ENCODE measurements at places on chromosomes 2 and 18.
A peak's percentile ranks its signal among the peaks of the same experiment; 100 is the strongest.

DNA sequence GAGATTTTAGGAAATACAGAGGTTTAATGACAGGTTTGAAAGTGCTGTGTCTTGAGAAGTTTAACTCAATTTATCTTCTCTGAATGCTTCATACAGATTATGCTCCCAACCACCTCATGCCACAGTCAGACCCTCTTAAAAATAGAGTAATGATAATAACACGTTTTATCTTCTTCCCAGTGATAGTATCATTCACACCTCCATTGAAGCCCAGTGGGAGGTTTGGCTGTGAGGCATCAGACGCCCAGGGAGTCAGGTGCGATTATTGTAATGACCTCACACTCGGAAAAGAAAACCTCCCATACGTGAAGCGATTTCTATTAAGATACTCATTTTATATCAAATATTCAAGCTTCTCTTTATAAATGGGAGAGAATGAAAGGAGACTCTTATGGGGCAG lies 366.3 kb downstream of the SETBP1 start:
- DNase-seq = no peak

GRCh38 chr2:67840460-67841068 lies 222.2 kb downstream of the C1D start:
- peak; percentile 23 for DNase-seq

DNA sequence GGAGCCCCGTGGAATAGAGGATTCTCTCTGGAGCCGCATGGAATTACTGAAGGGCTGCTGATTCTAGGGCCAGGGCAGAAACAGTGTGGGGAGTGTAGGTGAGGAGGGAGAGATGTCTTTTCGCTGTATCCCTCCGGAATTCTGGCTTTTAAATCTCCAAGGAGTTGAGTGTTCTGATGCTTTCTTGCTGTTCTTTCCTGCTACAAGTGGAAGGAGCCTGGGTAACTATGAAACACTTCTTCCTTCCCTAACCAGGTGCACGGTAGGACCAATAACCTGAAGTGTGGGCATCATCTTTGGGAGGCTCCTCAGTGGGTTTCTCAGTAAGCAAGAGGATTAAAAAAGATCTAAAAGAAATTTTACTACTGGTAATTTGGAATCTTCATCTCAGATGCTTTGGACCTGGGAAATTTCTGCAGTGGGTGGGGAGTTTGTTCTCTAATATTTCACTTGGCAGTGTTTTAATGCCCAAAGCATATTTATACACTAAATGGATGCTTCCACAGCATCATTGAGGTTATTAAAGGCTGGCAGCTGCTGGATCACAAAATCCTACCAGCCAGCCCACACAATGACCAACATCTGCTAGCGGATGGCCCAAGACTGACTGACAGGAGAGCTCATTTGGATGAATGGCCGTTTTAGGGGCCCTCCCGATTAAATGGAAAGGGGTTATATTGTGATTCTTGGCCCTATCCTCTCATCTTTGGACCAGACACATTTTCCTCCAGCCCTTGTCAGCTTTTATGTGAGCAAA lies 2.1 kb downstream of the EML6 start:
- no peak for DNase-seq

DNA sequence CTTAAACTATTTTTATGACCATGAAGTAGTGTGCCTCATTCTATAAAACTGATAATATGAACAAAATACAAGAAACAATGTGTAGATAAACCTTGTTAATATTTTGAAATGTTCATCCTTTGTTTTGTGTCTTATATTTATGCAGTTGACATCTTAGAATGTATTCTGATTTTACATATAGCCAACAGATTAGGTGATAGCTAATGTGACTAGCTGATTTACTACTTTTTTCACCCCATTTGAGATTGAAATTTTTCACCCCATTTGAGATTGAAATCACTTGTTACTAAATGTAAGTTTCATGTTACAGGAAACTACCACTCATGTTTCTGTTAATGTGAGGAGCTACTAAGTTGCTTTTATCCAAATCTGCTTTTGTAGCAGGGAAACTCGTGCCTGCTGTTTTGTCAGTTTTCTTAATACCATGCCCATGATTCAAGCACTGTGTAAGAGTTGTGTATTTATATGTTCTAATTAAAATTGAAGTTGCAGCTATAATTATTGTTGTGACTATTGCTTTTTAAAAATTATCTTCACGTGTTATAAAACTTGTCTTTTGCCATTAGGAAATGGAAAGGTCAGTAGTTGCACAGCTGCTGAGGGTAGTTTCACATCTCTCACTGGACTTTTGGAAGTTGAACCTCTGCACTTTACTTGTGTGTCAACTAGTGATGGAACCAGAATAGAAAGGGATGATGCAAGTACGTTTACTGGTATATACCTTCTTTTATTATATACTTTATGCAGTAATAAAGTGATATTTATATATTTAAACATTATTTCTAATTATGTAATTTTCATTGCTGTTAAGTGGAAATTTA lies 96.6 kb downstream of the BIRC6 start:
- DNase-seq = no peak

DNA sequence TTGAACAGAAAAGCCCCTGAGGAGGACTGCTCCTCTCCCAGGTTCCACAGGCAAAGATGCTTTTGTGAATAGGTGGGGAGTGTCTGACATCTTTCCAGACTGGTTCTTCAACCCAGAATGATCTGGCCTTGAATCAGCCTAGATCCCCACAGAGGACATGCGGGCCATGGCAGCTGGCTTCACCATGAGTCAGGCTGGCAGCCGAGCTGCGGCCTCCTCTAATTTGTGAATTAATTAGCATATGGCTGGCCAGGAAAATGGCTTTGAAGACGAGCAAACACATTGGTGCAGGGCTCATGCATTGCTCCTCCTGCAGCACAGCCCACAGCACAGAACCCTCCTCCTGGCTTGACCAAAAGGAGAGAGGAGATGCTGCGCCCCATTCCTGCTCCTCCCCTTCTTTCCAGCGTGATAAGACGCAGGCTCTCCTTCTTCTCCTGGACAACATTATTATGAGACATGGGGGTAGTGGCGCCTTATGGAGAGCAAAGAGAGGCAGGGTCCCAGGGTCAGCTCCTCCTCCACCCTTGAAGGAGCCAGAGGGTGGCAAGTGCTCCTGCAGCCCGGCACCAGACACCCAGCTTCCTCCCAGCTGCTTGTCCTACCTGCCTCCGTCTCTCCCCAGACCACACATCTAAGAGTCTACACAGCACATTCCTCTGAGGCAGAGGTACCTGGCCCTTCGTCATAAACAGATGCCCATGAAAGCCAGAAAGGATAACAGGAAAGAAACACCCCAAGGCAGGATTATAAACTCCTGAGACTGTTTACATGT lies 66.7 kb downstream of the EDAR start:
- no peak for DNase-seq

- no peak for DNase-seq
These were observed 89.6 kb downstream of the ACAA2 start for GRCh38 chr18:49723648-49724180.

- DNase-seq = no peak
These were observed 141.8 kb upstream of the ALKAL2 start for GRCh38 chr2:429575-430254.

GRCh38 chr2:145638675-145639074 lies 1118.8 kb upstream of the ZEB2 start:
- no peak for DNase-seq

- no peak for DNase-seq
These were observed 75.4 kb downstream of the CD8B2 start for GRCh38 chr2:106562268-106563186.

GRCh38 chr18:36017232-36017631 lies 44.8 kb downstream of the RMP24 start:
- no peak for DNase-seq

DNA sequence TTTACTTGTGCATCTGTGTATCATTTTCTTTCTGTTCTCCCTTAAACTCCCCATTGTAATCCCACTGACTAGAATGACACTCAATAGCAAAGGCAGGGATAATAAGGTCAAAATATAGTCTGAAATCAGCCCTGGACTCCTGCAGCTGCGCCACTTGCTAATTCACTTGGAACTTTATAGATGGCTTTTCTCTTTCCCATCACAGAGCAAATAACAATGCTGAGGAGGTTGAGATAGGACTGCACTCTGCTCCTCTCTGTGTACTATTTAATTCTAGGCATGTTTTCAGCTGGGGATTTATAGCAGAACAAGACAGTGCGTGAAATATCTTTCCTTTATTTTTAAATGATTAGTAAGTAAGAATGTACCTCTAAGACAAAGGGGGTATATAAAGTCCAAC lies 324.2 kb downstream of the LNPK start:
- DNase-seq = no peak

DNA sequence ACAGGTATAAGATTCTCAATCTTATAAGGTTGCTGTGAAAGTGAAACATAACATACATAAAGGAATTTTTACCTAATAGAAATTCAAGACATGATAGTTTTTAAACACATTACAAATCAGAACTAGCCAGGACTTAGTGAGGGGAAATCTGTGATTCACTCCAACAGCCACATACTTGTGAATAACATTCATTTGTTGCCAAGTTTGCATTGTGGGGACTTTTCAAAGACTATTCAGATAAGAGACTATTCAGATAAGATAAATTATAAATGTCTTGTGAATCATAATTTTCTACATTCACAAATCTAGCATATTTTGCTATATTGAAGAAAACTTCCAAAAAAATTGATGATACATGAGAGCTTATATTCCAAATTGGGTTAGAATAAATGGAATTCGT lies 345.3 kb upstream of the CDH20 start:
- no peak for DNase-seq

DNA sequence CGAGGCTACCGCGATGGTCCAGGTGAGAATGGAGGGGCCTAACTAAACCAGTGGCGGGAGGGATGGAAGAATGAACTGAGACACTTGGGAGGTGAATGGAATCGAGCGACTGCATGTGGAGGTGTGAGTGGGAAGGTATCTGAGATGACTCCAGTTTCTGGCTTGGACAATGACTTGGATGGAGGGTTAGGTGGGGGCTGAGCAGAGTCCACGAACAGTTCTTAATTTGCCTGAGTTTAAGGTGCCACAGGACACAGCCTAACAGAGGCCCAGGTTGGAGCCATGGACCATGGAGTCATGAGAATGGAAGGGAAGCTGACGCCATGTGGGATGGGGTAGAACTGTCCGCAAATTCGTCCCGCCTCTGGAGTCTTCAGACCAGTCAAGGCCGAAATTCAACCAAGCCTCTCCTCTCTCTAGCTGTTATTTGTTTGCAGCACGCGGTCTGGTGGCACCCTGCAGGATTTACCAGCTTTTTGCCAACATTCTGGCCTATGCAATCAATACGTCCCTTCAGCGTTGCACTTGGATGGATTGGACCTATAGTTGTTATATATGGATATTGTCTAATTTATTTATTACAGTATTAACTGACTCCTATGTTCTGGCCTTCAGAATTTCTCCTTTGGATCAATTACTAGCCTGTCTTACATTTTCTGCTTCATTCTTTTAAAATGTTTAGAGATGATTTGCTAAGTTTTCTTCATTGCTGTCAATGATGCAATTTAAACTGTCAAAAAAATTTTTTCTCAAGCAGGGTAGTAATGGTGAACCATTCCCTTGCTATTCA lies 940 bp upstream of the BOLA3 start:
- no peak for DNase-seq

DNA sequence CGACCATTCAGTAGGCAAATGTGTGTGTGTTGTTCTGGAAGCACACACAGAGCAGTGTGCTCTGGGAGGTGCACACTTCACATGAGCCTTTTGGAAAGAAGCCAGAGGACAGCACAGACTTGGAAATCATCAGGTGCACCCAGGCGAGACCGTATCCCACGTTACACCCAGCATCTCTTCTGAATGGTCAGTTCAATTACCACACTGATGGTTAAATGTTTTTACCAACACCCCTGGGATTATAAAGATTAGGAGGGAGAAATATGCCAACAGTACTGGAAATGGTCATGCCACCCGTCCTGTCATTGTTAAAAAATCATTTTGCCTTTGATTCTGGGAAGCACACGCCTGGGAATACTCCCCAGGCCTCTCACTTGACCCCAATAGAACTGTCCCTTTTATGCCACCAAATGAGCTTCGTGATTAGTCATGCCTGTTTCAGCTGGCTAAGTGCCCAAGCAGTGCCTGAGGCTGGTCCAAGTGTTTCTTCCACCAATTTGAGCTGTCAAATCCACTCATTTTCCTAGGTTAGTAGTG lies 183.7 kb downstream of the NRP2 start:
- DNase-seq = peak; percentile 88

DNA sequence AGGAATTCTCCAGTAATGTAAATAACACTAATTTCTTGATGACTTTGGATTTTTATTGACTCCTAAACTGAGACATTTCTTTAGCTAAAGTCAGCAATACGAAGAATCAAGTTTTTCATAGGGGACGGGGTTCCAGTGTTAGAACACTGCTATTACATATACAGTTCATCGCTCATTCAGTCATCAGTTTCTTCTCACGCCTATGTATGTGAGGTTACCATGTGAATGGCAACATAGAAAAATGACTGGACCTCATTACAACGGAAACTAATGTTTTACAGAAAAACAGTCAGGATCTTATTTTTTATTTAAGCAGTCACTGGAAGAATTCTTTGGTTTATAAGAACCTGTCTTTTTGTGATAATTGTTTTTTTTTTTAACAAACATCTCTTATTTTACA lies 56.4 kb downstream of the THADA start:
- DNase-seq = no peak

GRCh38 chr2:112262876-112263275 lies 8.0 kb upstream of the ZC3H8 start:
- DNase-seq = no peak

DNA sequence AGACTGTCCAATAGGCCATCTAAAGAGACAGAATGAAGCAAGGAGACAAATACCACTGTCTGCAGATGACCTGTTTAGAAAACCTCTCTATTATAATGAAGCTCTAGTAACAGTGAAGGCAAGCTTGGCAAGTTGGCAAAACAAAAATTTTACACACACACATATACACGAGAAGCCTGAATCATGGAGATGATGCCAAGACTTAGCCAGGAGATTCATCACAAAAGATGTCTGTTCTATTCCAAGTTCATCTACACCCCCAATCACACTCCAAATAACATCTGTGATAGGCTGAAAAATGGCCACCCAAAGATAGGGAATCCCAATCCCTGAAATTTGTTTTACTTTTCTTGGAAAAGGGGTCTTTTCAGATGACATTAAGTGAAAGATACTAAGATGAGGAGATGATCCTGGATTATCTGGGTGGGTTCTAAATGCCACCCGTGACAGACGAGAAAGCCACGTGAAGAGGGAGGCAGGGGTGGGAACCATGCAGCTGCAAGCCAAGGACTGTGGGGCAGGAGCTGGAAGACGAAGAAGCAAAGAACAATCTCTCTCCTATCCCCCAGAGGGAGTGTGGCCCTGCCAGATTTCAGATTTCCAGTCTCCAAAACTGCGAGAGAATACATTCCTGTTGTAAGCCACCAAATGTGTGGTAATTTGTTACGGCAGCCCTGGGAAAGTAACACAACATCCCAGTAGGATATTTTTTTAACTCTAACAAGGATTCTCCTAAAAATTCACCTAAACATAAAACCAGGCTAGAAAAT lies 20.0 kb downstream of the HDLBP start:
- no peak for DNase-seq

- no peak for DNase-seq
These were observed 265.7 kb upstream of the HS6ST1 start for GRCh38 chr2:128584296-128584890.

DNA sequence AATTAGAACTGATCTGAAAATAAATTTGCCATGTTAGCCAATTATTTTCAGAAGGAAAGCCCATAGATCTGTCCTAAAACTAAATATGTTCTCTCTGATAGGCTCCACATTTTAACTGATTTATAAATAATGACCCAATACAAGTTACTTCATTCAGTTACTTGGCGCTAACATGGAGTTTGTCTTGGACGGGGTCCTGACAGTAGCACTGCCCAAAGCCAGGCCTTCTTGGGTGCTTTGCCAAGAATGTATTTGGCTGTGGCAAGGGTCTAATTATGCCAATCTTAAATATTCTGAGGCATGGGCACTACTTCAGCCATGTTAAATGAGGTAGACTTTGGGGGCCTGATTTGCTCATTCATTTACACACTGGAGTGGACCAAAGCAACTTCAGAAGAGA lies 135.0 kb upstream of the PKDCC start:
- DNase-seq = no peak

Data from NCI-H1092 (cell line).